ENCODE measurements at places on chromosomes 1 and 21.
A peak's percentile ranks its signal among the peaks of the same experiment; 100 is the strongest.

DNA sequence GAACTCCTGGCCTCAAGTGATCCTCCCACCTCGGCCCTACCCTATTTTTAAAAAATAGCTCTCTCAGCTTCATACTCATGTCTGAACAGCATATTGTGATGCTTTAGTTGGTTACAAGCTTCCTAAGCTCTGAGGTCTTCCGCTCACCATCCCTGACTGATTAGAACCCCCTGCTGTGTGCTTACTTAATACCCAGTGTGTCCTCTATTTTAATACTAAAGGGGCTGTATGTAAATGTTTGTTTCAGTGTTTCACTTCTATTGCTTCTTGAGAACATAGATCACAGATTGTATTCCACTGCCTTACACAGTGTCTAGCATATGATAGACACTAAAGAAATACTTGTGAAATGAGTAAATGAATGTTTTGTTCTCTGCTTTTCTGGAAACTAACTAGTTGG is 29.8 kb downstream of the ZYG11B start:
- DNase-seq, result no peak

- DNase-seq, result no peak
Observed at GRCh38 chr1:151956957-151957497, 36.6 kb downstream of the S100A10 start.

DNA sequence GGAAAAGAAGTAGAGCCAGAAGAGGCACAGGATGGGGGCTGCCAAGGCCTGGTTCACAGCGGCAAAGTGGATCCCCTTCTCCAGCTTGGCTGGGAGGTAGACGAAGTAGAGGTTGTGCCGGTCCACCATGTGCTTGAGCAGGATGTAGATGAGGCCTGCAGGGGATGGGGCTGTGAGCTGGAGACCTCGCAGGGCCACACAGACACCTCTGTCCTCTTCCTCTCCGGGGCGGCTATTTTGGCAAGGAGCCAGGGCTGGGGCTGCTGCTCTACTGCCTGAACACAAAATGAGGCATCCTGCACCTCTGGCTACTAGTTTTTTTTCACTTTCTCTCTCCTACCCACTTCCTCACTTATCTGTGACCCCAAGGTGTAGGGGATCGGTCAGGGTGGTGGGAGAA is 32.3 kb downstream of the TMEM63A start:
- DNase-seq, result no peak

DNA sequence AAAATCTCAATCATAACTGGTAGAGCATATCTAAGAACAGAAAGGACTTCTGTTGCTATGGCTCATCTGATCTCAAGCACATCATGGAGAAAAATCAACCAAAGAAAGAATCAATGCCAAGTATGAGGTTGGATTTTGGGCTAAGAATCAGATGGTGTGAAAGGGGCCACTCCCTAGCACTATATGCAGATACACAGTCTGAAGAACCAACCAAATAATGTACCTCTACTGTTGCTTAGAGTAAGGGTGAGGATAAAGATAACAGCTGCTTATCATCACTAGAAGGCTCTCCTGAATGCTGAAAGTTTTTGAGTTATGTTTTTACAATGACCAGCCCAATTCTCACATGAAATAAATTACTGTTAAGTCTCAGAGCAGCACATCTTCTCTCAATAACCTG is 35.6 kb downstream of the ST7L start:
- no peak for DNase-seq

GRCh38 chr1:232978091-232978634 is 27.8 kb downstream of the NTPCR start:
- DNase-seq, result no peak

DNA sequence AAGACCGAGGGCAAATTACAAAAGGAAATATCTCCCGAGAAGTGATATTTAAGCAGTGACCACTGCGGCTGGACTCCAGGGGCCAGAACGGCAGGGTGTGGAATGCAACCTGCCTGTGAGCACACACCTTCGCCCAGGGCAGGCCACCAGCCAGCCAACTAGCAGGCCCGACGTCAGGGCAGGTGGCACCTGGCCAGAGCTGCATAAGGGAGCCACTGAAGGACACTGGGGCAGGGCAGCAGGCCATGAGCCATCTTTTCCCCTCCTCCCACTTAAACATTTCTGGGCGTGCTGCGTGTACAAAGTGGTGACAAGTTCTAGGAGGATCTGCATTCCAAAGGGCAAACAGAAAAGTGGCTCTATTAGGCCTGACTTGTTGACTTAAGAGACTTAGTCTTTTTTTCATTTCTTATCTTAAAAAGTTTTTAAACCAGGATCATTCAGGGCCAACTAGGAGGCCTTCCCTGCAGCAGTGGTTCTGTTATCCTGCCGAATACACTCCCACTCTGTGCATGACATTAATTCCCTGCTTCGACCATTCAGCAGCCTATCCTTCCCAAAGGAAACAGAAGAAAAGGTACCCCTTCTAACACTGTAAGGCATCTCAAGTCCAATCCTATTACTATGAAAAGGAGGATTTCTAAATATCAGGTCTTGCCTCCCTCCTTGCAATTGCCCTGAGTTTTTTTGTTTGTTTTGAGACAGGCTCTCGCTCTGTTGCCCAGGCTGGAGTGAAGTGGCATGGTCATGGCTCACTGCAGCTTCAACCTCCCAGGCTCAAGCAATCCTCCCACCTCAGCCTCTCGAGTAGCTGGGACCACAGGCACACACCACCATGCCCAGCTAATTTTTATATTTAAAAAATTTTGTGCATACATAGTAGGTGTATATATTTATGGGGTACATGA is 96.3 kb downstream of the BCAR3 start:
- no peak for DNase-seq

- DNase-seq, result no peak
Observed at GRCh38 chr1:91499904-91500755, 521 bp upstream of the CDC7 start.

- no peak for DNase-seq
Observed at GRCh38 chr1:65209005-65209885, 61.2 kb downstream of the AK4 start.

GRCh38 chr21:8994640-8995511 is 1526.5 kb upstream of the TPTE start:
- no peak for DNase-seq

GRCh38 chr1:235938709-235939479 is 72.2 kb upstream of the LYST start:
- DNase-seq, result no peak

- peak; percentile 76 for DNase-seq
Observed at GRCh38 chr1:80882553-80882952, 918.2 kb upstream of the ADGRL2 start.

DNA sequence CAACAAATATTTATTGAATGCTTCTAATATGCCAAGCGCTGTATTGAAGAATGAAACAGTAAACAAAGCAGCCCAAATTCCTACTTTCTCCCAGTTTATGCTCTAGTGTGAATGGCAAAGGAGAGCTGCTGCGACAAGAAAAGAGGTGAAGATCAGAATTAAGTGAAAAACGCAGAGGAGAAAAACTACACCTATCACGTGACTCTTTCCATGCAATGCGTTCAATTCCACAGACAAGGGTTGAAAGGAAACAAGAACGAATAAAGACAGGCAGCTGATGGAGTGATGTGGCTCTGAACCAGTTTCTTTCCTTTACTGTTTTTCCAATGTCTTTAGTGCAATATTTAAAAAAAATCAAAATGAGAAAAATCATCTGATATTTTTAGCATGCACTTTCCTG is 23.6 kb downstream of the MT1HL1 start:
- no peak for DNase-seq

DNA sequence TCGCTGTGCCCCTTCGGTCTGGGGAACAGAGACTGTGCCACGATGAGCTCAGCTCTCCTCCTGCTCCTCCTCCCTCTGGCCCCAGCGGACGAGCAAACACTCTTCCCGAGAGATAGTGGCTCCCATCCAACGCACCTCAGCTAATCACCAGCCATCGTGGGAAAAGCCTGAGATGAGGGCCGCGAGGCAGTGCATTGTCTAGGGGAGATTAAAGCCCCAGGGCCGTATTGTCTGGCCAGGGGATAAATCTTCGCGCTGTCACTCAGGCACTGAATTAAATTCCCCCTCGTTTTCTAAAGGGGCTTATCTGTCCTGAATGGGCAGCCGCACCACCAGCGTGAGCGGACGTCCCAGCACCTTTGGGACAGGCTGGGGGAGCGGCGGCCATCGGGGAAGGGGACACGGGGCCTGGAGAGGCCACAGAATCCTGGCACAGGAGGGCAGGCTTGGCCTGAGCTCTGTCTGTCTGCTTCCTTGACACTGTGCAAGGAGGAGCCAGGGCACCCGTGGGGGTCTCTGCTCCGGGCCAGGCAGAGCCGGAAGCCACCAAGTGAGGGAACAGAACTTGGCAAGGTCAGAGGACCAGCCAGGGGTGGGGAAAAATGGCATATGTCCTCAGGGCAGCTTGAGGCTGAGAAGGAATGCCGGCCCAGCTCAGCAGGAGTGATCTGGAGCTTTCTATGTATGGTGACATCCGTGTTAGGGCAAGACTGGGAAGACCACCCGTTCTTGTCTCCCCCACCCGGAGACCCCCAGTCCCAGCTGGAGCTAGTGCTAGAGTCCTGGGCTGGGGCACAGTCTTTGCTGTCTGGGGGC is 32.3 kb downstream of the PRDM16 start:
- DNase-seq, result no peak

DNA sequence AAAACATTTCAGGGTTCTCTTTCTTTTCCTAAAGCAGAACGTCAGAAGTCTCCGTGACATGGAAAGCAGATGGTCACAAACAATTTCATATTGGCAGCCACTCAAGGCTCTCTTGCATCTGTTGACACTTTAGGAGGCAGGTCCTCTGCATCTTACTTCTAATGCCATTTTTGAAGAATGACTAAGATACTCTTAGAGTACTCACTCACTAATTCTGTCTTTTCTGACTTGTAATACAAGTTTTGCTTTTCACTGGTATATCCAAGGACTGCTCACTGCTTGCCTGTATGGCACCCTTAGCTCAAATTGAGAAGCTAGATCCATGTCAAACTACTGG is 68.3 kb downstream of the PRRX1 start:
- DNase-seq, result no peak

DNA sequence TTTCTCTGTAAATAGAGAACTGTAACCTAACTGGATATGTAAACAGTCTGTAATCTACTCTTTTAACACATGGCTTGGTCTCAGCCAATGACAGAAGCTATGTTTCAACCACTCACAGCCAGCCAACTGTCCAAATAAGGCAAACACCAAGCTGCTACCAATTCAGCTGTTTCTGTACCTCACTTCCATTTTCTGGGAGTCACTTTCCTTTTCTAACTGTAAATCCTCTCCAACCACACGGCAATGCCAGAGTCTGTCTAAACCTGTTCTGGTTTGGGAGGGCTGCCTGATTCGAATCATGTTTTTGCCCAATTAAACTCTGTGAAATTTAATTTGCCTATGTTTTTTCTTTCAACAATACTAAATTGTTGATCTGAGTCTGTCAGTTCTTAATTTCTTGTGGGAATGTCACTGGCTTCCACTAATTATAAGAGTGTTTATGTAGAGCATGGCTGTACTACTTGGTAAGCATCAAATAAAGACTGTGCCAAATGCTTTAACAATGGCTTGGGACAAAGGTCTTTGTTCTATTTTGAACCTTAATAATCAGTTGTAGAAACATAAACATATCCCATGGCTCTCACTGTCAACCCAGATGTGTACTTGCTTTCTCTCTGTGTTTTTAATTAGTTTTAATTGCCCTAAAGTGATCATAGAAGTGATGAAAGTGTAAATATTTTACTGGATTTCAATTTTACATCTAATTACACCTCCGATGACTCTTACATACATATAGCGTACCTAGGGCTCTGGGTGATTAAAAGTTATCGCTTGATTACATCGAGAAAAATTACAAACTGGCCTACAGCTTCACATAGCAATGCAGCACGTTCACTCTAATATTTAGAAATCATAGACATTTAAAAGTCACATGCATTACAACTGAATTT is 1144.6 kb upstream of the TMPRSS15 start:
- no peak for DNase-seq

DNA sequence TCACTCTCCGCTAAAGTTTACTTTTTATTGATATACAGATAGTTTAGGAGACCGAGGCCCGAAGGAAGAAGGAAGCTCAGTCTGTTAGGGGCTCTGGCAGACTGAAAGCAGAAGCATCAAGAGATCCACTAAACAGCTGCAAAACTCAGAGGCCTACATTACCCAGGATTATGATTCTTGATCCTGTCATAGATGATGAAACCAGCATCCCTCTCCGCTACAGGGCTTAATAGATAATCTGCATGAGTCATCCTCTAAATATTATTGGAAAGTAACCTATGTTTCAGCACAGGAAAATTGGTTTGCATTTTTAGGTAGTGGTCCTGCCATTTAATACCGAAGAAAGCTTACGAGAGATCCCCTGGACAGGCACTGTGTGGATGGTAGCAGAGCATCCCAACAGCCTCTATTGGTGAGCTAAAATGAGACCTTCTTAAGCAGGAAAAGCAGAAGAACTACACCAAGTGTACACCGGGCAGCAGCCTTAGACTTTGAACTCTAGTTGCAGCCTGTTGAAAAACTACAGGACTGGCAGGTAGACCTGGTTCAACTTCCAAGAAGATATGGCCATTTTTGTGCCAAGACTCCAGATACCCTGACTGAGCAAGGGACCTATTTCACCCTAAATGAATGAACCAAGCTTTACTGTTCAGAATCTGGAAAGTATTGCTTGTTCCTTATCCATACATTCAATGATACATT is 6.8 kb downstream of the CASQ2 start:
- no peak for DNase-seq

GRCh38 chr1:227411066-227411465 is 92.8 kb upstream of the CDC42BPA start:
- DNase-seq, result no peak

- no peak for DNase-seq
Observed at GRCh38 chr1:205751036-205751651, 1.2 kb upstream of the NUCKS1 start.

GRCh38 chr1:18540136-18540765 is 59.5 kb downstream of the KLHDC7A start:
- no peak for DNase-seq

DNA sequence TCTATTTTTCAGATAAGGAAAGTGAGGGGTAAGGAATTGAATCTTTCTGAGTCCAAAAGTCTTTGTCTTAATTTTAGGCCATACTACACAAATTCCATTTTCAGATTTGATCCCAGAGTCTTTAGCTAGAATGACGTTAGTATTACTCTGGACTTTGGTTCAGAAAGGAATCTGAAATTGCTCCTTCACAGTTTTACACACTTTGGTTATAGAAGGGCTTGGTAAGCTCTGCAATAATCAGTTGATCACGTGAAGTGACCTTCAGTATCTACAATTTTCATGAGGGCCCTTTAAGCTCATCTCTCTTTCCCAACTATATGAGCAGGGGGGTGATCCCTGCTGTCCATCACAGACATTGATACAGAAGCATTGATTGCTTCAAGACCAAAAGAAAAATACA is 103.4 kb upstream of the ESRRG start:
- DNase-seq, result no peak

GRCh38 chr1:9270290-9270883 is 22.3 kb upstream of the SPSB1 start:
- no peak for DNase-seq

DNA sequence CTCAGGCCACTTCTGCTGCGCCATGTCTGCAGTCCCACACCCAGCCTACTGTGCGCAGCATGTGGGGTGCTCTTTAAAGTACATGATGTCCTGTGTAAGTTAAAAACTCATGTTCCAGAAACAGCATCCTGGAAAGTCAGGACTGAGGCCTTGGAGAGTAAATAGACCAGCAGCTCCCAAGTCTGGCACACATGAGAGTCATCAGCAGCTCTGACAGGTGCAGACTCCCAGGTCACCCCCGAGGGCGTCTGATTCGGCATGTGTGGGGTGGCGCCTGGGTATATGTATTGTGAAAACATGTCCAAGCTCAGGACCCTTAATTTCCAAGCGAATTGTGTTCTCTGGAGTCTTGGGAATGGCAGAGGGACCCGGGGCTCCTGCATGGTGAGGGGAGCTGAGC is 120.1 kb upstream of the RUNX3 start:
- no peak for DNase-seq

GRCh38 chr21:32422064-32422463 is 9.6 kb downstream of the EVA1C start:
- DNase-seq, result no peak
